ENCODE measurements at places on chromosomes 3 and 15.

- DNase-seq: no peak
Observed at GRCh38 chr3:71466483-71466882, 117.0 kb downstream of the FOXP1 start.

- DNase-seq: no peak
Observed at GRCh38 chr3:174951498-174952005, 92.4 kb downstream of the NAALADL2 start.

GRCh38 chr15:57358571-57358970 is 17.7 kb upstream of the CGNL1 start:
- no peak for DNase-seq

- DNase-seq: peak; percentile 7
Observed at GRCh38 chr15:52790169-52790708, at the start of gene ONECUT1. Gene ONECUT1 (minus strand): TSS chr15:52790336. CDS start chr15:52789884, 452 bp downstream.

DNA sequence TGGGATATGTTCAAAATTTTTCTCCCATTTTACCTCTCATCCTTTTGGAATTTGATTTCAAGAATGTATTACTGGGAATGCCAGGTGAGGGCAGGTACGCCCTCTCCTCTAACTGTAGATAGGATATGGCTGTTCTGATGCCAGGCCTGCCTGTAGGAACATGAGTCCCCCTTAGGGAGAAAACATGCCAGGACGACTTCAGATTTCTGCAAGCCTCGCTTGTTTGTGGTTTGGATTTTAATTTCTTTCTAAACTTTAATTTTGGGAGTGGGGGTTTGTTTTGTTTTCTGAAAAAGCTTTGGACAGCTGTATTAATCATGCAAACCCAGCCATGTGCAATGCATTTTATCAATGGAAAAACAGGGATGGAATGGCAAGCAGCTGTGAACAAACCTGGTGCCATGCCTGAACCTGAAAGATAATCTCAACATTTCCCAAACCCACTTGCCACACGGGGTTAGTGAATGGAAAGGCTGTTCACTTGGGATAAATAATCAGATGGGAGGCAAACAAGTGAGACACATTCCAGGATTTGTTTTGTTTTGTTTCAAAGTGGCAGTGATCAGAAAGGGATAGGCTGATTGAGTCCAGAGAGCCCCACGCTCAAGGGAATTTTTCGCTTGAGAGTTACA is 207.6 kb downstream of the GAP43 start:
- no peak for DNase-seq

- DNase-seq: no peak
Observed at GRCh38 chr3:16399473-16399872, 114.0 kb downstream of the RFTN1 start.

DNA sequence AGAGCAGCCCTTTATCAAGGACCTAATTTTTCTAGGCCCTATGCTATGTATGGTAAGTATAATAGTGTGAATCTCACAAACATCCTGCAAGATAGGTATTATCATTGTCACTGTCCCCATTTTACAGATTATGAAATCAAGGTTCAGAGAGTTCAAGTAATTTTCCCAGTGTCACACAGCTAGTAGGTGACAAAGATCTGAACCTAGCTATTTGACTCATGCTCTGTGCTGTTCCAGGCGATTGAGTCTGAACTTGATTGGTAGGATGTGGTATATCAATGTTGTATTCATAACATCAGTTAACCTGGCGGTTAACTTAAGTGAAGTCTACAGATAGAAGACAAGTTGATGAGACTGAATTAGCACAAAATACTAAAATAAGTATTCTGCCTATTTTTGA is 229.9 kb downstream of the CHST2 start:
- DNase-seq: no peak

GRCh38 chr3:115401851-115402501 is 221.3 kb upstream of the GAP43 start:
- DNase-seq: no peak

GRCh38 chr3:125123451-125124305 is 67.9 kb upstream of the HEG1 start:
- no peak for DNase-seq
